ENCODE measurements at places on chromosomes 16 and 17.

GRCh38 chr16:2711370-2712062 lies 8.5 kb downstream of the PRSS27 start:
- DNase-seq = peak; percentile 5

DNA sequence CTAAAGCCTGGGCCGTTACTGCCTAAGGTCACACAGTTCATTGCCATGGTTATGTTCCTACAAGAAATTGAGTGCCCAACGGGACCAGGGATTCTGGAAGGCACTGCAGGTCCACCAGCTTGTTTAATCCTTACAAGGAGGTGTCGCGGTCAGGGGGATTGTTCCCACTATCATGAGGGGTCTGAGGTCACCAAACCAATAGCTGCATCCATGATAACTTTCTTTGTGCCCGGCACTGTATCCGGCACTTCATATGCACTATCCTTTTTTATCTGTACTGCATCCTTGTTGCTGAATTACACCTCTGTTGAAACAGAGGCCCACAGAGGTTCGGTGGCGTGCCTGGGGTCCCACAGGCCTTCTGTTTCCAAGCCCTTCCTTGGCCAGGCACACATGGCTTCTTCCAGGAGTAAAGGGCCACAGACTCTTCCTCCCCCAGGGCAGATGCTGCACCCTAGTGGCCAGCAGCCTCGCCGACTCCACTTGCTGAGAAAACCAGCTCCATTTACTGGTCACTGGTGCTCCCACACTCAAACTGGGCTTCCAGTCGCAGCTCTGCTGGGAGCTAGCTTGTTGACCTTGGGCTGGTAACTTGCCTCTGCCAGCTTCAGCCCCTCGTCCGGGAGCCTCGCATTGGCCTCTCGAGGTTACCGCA lies 82.0 kb upstream of the PLCG2 start:
- DNase-seq = no peak

- no peak for DNase-seq
Measured at GRCh38 chr17:49814781-49815529, 26.5 kb downstream of the KAT7 start.

DNA sequence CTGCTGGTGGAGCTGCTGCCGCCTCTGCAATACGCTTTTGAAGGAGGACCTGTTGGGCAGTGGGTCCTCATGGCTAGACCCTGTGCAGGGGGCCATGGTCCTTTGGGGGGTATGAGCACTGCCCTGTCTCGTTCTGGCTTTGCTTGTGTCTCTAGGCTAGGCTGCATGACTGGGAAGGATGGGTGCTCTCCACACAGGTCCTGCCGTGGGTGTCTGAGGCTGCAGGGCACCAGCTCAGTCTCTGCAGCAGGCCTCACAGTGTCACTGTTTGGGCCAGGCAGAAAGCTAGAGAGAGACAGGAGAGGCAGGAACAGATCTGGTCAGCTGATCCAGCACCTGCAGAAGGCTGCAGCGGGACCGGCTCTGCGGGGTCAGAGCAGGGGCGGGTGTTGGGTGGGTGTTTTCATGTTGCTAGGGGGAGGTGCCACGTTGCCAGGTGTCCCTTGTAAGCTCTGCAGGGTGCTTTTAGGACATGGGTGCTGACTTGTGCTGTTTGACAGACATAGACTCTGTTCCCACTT lies 111.4 kb downstream of the SNX29 start:
- DNase-seq = no peak

GRCh38 chr16:20735490-20735889 lies 6.1 kb downstream of the THUMPD1 start:
- DNase-seq = no peak

DNA sequence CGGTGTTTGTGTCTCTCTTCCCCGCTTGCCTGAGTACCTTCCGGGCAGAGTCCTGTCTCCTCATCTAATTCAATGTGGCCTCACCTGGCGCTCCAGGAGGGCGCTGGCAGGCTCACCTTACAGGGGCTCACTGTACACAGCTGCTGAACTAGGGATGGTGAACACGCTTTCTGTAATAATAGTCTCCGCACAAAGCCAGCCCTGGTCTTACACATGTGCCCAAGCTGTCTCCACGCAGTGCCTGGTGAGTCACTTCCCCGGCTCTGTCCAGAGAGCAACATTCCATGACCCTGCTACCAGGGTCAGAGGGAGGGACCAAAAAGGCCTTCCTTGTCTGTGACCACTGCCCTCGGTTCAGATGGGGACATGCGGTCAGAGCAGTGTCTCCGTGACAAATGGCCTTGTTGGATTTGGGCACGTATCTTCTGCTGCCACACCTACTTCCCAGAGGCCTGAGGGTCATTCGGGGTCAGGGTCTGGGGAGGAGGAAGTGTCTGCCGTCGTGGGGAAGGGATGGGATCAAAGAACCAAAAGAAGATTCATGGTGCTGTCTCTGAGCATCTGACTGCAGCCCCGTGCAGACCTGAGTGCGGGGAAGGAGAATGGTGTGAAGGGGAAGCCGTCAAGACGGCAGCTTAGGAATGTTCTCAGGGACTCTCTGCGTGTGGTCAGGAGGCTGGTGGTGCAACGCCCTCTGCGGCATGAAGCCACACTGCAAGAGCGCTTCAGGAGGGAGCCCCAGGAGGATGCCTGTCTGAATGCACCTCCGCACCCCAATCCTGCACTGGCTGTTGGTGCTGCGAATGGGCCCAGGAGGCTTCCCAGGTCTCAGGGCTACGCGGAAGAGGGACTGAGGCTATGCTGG lies 68.8 kb downstream of the IL21R start:
- no peak for DNase-seq

DNA sequence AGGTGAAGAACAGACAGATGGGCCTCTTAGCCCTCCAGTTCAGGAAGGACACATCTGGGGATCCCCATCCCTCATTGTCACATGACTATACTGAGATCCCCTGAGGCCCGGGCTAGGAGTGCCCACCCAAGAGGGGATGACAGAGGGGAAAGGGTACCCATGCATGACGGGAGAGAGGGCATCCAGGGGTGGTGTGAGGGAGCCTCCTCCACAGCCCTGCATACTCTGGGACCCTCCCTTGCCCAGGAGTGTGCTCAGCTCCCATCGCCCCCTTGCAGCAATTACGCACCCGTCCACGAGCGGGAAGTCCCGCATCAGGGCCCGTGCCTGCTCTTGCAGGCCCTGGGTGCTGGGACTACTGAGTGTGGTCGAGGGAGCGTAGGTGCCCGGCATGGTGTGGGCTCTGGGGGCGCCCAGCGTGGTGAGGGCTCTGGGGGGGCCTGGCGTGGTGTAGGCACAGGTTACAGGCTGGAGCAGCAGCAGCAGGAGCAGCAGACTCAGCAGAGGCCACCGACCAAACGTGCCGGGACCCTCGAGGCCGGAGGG lies 6.5 kb downstream of the DPEP2 start:
- no peak for DNase-seq

GRCh38 chr17:81230043-81230820 lies 7.5 kb upstream of the CEP131 start:
- DNase-seq = peak; percentile 20

DNA sequence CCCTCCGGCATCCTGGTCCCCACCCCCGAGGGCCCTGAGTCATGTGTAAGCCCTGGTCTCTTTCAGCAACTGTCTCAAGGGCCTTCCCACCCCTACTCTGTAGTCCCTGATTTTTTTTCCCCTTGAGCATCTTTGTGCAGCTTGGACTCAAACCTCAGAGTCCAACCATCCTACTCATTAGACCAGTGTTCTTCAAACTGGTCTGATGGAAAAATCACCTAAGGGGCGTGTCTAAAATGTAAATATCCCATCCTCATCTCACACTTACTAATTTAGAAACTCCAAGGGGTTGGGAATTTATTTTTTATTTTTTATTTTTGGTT lies 624 bp downstream of the G6PC3 start:
- DNase-seq = no peak

DNA sequence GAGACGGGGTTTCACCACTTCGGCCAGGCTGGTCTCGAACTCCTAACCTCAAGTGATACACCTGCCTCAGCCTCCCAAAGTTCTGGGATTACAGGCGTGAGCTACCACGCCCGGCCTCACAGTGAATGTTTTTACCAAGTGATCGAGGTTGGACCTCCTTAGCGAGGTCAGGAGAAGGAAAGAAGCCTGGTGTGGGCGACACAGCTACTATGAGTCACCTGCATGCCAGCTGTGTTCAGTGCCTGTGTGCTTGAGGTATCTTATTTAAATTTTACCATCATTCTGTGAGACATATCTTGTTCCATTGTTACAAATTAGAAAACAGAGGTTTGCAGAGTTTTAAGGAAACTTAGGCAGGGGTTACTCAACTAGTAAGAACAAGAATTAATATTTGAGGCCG lies 174.8 kb upstream of the DYNLRB2 start:
- no peak for DNase-seq

GRCh38 chr16:87931504-87931903 lies 4.8 kb downstream of the CA5A start:
- no peak for DNase-seq

DNA sequence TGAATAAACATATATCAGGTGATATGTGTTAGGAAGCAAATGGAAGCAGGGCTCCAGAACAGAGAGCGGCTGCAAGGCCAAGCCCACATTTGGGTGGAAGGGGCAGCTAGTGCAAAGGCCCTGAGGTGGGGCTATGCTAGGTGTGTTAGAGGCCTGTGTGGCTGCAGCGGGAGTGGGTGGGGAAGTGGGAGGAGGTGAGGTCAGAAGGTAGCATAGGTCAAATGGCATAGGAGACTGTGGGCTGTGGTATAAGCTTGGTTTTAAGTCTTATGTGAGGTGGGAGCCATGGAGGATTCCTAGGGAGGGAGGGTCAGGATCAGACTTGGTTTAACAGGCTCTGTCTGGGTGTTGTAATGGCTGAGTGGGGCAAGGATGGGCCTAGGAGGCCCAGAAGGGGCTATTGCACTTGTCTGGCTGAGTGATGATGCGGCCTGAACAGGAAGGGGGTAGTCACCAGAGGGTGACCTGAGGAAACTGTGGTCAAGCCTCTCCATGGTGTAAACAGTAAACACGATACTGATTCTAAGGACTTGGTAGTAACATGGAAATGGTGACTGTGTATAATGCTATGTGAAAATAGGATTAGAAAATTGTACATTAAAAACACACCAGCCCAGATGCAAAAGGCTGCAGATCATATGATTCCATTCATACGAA lies 31.1 kb downstream of the RAI1 start:
- peak; percentile 51 for DNase-seq

DNA sequence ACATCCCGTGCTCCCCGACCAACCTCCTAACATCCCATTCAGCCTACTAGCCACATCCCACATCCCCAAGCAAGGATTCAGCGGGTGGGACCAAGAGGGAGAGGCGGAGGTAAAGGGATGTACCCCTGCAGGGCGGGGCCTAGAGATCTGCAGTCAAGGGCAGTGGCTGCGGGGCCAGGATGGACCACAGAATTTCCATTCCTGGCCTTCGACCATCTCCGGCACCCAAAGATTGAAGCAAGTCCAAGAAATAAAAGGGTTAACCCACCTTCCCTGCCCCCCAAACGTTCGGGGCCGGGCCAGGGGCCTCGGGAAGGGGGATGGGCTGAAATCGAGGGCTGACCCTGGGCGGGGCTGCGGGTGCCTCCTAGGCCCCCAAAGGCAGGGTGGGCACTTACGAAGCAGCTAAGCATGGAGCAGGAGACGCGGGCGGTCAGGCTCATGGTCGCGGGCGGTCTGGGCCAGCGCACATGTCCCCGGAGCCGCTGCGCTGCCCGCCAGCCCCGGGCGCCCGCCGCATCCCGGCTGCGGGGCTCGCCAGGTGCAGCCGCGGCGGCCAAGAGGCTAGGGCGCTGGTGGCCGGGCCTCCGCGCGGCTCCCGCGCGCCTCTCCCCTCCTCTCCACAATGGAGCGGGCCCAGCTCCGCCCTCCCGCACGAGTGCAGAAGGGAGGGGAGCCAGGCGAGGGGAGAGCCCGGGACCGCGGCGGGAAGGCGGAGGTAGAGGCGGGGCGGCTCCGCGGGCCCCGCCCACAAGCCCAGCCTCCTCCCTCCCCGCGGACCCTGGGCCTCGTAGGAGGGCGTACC lies at the start of gene MTMR4:
MTMR4 (minus strand) TSS at position 674 of the 805 bp plus-strand sequence; CDS start at position 443, 231 bp downstream.
- DNase-seq = peak; percentile 83
